Stomach (tissue), 19 donors: ENCODE measurements at places on chromosomes 16 and 17. TPM values are rescaled to one million over a fixed set of nuclear protein-coding genes. Genes with fewer than 3 reads are reported as not detected.
A peak's percentile ranks its signal among the peaks of the same experiment; 100 is the strongest.

Gene CCL16
- polyA plus RNA-seq = not detected

GRCh38 chr16:31727553-31727952, 146.1 kb upstream of the ZNF267 start:
- DNase-seq = no peak

DNA sequence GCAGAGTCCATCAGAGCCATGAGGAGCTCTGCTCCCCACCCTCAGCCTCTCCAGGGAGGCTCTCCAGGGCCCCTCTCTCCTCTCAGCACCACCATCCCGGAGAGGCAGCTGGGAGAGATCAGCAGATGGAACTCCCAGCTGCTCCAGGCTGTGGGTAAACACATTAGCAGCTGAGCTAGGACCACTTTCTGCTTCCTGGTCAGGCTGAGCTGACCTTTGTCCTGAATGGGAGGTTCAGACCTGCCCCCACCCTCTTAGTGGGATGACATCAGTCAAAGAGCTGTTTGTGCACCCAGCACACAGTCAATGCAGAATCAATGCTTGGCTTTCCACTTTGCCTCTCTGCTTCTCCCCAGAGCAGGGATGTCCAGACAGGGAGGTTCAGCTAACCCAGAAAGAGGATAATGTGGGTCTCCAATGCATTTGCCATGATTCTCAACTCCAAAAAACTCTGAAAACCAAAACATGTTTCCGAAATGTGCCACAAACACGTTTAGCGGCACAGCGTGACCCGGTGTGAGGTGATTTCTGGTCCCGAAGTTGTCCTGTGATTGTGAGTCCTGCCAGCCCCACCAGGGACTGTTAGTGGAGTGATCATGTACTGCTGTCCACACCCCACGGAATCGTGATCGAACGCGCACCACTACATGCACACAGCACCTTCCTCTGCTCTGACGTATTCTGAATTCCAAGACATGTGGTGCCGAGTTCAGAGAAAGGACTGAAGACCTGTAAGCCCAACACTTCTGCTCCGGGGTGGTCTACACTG, 6.7 kb downstream of the GPR142 start:
- DNase-seq = peak; percentile 42

DNA sequence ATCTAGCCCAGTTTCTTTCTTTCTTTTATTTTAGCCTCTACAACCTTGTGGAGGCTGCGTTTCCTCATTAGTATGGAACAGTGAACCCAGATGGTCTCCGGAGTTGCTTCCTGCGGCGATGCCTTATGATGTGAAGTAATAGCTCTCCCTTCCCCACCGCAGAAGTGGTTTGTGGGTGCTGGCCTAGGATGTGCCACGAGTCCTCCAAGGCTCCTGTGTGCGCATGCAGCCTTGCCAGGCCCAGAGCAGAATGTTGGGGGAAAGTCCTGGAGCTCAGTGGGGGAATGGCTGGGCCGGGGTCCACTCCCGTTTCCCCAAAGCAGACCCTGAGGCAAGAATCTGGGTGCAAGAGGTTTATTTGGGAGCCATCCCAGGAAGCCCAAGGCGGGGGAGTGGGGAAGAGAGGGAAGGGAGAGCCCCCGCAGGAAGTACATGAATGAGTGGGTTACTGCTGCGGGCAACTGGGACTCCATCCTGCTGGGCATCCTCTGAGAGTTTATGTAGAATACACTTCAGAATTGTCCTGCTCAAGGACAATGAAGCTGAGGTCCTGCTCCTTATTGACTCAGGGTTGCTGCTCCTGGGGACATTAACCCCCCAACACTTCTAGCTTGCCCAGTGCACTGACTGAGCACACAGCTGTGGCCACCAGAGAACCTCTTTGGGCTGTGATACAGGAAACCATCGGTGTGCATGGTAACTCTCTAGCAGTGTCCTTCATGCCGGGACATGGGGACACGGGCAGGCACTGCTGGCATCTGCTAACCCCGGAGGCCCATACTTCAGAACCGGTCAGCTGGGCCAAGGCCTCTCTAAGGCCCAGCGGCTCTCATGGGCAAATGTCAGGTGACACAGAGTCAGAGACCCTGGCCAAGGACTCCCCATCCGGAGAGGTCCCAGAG, 3.7 kb upstream of the HCRT start:
- no peak for DNase-seq

Gene NR1D1
- polyA plus RNA-seq = 5.5 TPM

Gene ZP2
- polyA plus RNA-seq = not detected

DNA sequence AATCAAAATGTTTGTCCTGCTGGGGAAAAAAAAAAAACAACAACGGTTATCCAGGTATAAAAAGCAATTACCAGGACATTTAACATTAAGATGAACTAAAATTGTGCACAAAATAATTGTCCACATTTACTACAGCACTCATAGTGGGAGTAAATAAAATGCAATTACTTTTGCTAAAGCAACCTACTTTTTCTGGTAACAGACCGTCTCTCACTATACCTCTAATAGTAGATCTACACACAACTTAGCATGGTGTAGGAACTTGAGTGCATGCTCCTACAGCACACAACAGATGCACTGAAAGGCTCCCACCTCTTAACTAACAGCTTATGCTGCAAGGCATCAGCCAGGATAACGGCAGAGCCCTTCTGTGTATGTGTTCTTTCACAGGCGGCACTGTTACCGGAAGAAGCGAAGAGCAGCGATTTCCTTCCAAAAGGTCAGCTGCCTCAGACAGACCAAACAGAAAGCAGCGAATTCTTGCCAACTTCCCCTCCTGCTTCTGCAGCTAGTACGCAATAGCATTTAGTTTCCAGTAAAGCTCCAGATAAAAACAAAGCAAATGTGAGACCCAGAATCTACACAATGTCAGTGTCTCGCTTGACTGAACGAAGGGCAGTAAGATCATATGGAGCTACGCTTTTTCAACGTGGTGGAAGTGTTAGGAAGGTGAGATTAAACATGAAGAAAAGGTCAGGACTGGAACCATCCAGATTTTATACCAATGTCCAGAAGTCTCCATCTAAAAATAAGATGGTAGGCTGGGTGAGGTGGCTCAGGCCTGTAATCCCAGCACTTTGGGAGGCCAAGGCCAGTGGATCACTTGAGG, 27.6 kb downstream of the STAT5B start:
- peak; percentile 81 for DNase-seq

Gene CSH1
- not detected for polyA plus RNA-seq

Gene SHISA6
- polyA plus RNA-seq = 3.6 TPM

- DNase-seq = peak; percentile 54
These were observed 925 bp downstream of the ZNF689 start for GRCh38 chr16:30609002-30609925.

- DNase-seq = no peak
These were observed 165.5 kb upstream of the TBX2 start for GRCh38 chr17:61233991-61234750.

DNA sequence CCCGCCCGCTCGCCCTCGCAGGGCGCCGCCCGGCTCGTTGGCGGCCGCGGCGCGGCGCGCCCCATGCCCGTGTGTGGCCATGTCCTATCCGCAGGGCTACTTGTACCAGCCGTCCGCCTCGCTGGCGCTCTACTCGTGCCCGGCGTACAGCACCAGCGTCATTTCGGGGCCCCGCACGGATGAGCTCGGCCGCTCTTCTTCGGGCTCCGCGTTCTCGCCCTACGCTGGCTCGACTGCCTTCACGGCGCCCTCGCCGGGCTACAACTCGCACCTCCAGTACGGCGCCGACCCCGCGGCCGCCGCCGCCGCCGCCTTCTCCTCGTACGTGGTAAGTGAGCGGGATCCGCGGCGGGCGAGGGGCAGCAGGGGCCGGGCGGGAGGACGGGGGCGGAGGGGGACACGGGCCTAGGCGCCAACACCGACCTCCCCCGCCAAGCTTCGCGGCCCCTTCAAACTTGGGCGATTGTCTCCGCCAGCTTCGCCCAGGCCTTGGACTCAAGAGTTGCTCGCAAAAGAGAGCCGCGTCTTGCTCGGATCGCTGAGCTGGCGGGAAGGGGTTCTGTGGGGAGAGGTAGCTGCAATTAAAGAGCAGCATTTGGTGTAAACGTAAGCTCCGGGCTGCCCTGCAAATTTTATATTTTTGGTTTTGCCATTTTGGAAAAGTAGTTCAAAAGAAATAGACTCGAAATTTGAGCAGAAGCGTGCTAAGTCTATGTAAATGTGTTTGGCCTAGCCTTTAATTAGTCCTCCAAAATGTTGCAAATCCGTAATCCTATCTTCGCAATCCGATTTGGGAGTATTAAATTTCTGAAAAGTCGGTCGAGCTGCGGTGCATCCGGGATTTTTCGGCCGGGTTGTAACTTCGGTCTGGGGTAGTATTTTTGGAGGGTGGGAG, 702 bp downstream of the IRX5 start:
- DNase-seq = no peak

DNA sequence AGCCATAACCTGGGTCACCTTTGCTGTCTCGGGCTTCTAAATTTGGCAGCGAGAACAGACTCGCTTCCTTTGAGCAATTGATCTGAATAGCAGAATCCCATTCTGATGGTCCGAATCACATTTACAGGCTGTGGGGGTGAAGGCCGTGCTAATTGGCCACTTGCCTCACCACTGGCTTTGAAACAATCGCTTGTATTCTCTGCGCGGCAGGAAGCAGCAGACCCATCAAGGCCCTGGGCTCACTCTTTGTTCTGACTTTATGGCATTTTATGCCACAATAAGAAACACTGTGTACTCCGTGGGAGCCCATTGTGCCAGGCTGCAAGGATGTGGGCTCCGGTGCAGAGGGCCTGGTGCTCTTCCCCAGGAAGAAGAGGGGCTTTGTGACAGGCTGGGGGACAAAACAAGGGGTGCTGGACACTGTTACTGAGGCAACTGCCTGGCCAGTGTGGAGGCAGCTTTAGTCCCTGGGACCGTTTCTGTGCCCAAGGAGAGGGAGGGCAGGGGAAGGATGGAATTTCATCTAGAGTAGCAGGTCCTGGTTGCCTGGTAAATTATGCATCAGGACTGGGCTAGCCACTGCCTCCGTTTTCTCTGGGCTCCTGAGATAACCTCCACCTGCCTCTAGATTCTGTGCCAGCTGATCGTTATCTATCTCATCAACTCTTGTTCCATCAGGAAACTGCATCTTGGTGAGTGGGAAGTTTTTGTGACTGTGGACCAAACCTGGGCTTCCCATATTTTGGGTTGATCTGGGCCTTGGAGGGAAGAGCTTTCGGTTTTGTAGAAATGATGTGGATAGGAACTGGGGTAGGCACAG, 78.5 kb downstream of the MRC2 start:
- peak; percentile 63 for DNase-seq

GRCh38 chr17:80419255-80419654, 4.3 kb downstream of the ENDOV start:
- DNase-seq = no peak

Gene ASGR1
- 1.9 TPM for polyA plus RNA-seq

Gene HS3ST3B1
- polyA plus RNA-seq = 1.2 TPM

DNA sequence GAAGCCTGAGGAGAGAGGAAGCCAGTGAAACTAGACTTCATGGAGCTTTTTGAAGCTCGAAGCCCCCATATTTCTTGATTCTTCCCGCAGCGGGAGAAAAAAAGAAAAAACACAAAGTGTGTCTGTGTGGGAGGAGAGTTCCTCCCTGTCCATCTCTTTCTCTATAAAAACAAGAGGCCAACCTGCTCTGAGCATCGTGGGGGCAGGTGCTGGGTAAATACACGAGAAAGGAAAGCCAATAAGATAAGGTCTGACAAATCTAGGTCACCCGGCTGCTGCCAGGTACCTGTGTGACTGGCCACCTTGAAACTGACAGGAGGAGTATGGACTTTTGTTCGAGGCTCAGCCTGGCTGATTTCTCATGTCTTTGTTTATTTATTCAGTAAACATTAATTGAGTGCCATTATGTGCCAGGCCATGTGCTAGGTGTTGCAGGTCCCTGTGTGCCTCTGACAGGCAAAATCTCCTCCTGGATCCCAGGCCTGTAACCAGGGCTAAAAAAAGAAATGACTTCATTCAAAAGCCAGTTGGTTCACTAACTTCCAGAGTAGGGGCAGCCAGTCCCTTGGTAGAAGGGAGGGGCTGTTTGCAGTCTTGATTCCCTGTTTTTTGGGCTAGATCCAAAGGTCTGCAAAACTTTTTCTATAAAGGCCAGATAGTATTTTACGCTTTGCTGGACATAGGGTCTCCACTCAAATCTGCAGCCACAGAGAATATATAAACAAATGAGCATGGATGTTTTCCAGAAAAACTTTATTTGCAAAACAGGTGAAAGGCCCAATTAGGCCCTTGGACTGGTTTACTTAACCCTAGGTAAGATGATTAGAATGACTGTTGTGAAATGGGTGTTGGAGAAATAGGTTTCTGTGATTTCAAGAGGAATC, 35.6 kb downstream of the YPEL2 start:
- DNase-seq = peak; percentile 92

Gene CDH3
- 6.0 TPM for polyA plus RNA-seq

Gene LYRM9
- 11.5 TPM for polyA plus RNA-seq

GRCh38 chr16:31367853-31368252, 12.9 kb downstream of the ITGAX start:
- no peak for DNase-seq

Gene OR1A1
- not detected for polyA plus RNA-seq

Gene ANKFN1
- polyA plus RNA-seq = not detected

- peak; percentile 87 for DNase-seq
These were observed 12.5 kb upstream of the RHBDL3 start for GRCh38 chr17:32253117-32253611.

- no peak for DNase-seq
These were observed 117.2 kb downstream of the PRKCB start for GRCh38 chr16:23952971-23953300.

DNA sequence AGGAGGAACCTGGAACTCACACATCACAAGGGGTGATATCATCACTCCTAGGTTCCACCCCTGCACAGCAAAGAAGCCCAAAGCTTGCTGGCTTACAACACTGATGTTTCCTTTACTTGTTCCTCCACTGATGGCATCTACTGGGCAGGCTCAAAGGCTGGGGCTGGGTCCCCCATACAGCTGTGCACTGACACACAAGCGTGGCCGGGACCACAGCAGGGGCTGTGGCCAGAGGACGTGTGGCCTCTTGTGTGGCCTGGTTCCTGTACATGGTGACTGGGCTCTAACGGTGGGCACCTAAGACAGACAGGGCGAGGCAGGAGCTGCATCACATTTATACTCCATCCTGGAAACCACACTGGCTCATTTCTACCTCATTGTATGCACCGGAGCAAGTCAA, 264.4 kb upstream of the FOXF1 start:
- no peak for DNase-seq

Gene SLC38A8
- not detected for polyA plus RNA-seq

Gene TLCD3B
- not detected for polyA plus RNA-seq

DNA sequence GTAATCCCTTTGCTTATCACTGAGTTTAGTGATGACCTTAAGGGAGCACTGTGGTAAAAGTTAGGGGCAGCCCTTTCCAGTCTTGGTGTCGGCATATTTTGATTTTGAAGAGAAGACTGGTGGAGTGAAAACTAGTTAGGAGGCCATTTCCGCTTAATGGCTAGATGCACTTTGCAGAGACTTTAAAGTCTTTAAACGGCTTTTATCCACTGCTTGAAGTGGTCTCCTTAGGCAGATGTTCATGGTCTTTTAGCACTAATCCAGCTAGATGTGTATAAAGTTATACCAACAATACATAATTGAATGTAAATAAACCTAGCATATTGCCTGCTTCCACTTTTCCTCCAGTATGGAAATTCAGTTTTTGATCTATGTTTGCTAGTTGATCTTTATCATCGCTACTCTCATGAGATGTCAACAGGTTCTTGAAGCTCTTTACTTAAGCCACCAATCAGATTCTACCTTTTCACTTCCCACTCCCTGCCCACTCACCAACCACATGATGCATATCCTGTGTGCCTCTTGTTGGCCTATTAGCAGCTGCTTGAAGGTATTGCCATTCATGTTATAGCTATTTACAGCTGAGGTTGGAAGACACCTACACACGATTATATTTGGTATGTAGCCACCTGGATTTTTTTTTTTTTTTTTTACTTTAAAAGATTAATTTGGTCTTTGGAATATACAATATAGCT, 132.0 kb downstream of the NLK start:
- DNase-seq = peak; percentile 40

Gene AHSP
- not detected for polyA plus RNA-seq

Gene C17orf107
- polyA plus RNA-seq = 0.75 TPM

- no peak for DNase-seq
These were observed 73.3 kb upstream of the IRX6 start for GRCh38 chr16:55250701-55251100.
